CD4-positive, alpha-beta T cell treated with Interleukin-21 for 1 hour (primary cell): ENCODE measurements at places on chromosomes 2 and 18.

GRCh38 chr2:145691659-145692058, 1171.7 kb upstream of the ZEB2 start:
- DNase-seq, result no peak

DNA sequence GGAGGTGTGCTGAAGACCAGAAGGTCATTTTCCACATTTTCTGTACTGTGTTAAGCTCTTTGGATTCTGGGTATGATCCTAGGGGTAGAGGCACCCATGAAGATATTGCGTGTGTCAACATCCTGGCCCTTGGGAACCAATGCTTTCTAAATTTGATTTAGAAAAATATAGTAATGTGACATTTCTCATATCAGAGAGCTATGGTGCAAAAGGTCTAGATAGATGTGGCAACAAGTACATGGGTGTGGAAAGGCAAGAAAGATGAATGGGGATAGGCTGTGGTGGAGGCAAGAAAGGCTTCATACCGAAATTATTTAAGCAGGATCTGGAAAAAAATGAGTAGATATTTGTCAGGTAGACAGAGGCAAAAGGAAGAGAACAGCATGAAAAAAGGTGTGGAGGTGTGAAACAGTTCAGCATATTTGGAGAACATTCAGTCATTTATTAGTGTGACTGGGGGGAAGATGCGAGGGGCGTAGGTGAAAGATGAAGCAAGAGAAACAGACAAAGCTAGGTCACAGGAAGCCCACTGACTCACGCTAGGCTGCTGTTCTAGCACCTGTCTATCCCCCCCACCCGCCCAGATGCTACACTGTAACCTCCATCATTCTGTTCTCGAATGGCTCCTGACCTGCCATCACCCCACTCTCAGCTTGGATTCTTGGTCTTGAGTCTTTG, 11.7 kb downstream of the DOK1 start:
- no peak for DNase-seq

DNA sequence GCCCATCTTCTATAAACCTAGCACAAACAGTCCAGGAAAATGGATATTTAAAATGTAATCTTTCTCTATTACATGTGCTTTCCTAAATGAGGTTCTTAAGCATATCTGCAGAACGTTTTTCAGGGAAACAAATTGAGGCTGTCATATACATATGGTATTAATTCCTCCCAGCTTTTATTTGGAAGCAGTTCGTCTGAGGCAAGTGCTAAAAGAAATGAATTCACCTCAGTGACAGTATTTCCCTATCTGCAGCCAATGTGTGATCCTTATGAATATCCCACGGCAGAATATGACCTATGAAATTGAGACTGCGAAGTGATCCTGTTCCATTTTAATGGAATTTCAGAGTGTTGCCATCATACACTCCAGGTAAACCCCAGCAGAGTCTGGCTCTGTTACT, 7.1 kb downstream of the MYOM1 start:
- DNase-seq, result no peak

DNA sequence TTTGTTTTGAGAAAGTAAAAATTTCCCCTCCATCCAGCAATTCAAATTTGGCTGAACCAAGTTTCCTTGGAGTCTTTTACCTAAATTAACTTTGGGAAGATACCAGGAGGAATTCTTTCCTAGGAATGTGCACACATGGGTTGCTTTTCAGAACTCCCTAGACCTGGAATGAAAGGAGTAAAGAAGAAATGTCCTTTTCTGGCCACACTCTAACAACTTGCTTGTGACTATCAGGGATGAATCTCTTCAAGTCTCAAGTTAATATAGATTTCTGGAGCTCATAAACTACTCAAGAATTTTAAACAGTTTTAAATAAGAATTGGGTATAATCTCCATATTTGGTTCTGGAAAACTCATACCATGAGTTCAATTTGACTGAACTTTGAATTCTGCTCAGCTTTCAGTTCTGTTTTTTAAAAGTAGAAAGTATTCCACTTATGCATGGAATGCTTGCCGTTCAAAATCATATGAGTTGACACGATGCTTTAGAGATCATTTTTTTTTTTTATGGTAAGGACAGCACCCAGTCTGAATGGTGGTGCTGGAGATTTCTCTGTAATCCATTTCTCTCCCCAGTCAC, 7.7 kb downstream of the RASGRP3 start:
- no peak for DNase-seq

DNA sequence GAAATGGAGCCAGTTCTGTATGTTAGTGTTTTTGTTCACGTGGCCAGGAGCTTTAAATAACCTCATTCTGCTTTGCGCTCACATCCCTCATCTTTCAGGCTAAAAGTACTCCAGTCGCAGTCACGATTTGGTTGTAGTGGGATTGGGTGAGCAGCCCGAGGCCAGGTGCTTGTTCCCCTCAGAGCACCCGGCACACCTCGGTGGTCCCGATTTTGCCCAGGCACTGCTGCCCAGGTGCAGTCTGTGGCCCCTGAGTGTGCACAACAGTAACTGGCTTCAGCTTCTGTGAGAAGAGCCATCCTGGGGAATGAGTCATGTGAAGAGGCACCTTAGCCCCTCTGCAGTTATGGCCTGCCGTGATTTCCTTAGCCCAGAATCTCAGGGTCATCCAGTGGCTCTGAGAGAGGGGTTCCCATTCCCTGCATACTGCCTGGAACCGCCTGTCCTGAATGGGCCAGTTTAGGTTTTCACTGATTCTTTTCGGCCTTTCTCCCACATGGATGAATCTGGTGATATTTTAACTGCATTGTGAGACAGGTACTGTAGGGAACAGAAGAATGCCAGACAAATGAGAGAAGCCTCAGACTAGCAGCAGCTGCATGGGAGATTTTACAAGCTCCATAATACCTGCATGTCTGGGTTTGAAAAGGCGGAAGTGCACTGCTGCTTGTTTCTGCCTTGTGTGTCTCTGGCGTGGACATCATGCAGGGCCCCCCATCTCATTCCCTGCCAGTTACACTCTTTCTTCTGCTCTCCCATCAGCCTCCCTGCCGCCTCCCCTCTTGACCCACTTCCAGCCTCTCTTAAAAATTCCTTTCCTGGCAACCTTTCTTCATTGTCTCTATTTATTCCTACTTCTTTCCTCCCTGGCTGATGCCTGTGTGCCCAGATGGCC, 33.5 kb downstream of the IMPA2 start:
- no peak for DNase-seq

GRCh38 chr2:149441255-149441654, 110.9 kb downstream of the LYPD6 start:
- no peak for DNase-seq

DNA sequence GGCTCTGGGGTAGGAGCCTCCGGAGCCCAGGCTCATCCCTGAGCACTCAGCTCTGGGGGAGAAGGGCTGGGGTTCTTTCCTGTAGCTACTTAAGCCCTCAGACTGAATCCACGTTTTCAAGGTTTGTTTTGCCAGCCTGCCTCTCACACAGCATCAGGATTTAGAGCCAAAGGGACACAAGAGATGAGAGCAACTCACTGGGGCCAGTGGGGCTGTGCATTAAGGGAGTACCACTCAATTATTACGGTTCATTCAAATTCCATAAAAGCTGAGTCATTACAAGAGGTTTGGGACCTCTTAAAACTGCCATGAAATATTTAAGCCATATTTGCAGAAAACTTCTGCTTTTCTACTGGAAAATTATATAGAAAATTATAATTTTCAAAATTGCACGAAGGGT, 17.1 kb upstream of the SNED1 start:
- no peak for DNase-seq

GRCh38 chr18:51537487-51537886, 340.0 kb upstream of the MEX3C start:
- DNase-seq, result no peak

GRCh38 chr2:63124218-63124617, 73.6 kb downstream of the OTX1 start:
- DNase-seq, result no peak

DNA sequence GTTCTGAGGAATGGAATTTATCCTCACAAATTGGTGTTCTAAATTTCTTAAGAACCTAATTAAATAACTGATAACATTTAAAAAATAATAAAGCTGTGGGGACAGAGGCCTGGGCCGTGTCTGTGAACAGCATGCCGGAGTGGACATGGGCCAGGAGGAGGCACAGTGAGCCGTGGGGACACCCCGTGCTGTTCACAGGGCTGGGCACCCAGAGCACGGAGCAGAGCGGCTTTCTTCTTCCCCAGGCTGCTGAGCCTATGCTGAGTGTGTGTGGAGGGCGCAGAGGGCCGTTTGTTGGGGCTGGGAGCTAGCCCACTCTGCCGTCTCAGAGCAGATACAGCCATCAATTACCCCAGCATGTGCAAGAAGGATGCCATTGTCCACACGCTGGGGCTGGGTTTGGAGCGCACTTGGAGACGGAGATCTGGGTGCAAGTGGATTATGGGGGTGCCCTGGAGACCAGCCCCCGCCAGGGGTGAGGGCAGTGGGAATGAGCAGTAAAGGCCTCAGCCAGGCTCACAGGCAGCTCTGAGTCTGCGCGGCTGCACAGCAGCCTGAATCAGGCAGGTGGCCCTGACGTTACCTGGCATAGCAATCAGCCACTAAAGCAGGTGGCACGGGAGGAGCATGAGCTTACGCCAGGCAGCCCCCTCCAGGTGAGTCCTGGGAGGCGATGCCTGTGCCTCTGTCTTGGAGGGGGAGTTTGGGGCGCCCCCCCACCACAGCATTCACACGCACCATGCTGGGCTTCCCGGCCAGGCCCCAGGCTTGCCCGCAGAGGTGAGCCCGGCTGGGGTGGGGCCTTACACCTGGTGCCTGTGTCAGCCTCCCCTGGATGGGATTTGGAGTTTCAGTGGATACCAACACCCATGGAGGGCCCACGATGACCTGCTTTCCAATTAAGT, 52.1 kb upstream of the SLC66A3 start:
- DNase-seq, result no peak

DNA sequence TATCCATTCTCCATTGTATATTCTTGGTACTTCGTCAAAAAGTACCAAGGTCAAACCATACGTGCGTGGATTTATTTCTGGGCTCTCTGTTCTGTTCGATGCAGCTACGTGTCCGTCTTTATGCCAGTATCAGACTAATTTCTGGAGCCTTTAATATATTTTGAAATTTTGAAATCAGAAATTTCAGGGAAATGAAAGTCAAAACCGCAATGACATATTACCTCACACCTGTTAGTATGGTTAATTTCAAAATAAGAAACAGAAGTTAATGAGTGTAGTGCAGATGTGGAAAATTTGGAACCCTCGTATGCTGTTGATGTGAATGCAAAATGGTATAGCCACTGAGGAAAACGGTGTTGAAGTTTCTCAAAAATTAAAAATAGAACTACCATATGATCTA, 156.1 kb upstream of the TRIB2 start:
- DNase-seq, result no peak

GRCh38 chr18:21123290-21123926, 11.8 kb upstream of the ROCK1 start:
- DNase-seq, result no peak

DNA sequence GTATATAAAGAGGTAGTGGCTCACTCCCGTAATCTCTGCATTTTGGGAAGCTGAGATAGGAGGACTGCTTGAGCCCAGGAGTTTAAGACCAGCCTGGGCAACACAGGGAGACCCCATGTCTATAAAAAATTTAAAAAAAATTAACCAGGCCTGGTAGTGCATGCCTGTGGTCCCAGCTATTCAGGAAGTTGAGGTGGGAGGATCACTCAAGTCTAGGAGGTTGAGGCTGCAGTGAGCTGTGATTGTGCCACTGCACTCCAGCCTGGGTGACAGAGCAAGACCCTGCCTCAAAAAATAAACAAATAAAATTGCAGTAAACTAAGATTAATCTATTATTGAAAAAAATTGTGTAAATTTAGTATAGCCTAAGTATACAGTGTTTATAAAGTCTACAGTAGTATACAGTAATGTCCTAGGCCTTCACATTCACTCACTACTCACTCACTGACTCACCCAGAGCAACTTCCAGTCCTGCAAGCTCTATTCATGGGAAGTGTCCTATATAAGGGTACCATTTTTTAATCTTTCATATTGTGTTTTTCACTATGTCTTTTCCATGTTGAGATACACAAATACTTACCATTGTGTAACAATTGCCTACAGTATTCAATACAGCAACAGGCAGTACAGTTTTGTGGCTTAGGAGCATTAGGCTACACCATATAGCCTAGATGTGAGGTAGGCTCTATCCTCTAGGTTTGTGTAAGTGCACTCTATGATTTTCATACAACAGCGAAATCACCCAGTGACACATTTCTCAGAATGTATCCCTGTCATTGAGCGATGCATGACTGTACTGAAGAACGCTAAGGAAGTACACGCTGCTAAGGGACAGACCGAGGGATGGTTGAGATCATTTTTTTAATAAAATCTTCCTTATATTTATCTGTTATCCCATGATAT, 10.4 kb upstream of the MAP4K3 start:
- DNase-seq, result no peak

DNA sequence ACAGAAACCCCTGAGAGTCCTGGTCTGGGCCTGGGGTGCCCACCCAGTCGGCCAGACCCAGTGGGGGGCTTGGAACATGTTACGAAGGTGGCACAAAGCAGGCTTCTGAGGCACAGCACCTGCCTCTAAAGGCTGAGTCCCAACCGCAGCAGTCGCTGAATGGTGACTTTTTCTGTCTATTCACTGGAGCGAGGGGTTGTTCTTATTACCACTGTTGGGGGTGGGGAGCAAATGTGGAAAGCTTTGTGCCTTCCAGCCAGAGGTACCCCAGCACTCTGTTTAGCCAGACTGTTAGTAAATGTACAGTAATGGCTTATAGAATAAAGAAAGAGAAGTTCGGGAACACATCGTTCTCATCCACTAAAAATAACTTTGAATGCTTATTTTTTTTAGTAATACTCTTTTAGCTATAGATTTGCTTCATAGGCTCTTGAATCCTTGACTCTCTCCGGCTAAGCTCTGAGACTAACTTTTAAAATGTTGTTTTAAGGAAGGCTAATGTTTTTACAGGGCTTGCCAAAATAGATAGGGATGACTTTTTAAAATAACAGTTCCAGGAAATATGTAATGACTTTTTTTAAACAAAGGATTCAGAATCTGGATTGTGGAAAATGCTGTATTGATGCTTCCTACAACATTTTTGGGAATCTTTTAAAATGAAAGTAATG, 23.4 kb upstream of the PTPN2 start:
- no peak for DNase-seq

DNA sequence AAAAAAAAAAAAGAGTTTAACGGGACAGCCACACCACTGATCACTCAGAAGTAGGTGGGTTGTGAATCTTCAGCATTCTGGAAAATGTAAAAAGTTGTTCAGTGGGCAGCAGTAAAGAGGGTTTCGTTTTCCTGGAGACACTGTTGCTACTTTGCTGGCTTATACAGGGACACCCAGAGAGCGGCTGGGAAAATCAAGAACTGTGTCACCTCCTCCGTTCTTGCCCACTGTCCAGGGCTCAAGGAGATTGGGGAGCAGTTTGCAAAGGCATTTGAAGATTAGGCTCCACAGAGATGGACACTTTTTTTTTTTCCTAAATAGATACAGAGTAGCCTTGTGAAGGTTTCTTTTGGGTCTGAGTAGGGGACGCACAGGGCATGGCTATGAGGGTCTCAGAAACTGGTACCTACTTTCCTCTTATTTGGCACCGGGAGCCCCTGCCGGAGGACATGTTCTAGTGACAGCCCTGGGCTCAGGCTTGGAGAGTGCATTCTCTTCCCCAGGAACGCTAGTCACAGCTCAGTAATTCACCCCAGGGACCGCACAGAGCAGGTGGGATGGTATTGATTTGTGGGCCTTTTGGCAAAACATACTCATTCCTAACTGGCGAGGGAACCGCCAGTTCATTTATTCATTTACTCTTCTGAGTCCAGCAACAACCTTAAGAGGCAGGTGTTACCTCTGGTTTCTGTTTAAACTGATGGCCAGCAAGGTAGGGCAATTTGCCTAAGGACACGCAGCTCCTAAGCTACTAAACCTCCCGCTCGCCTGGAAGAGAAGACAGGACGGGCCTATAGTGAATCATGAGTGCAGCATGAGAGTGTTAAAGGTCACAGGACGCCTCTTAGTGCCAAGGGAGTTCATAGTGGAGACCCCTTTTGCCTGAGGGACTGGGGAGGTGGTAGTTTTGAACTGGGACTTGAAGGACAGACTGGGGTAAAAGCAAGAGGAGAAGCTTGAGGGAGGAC, 53.1 kb downstream of the HPCAL1 start:
- no peak for DNase-seq
